Activated CD4-positive, alpha-beta memory T cell treated with anti-CD3 and anti-CD28 coated beads, Interleukin-2, amount 10 ng/mL, durations not matched to agents 7 days and 5 days (primary cell): ENCODE measurements at places on chromosomes 3 and 15.

GRCh38 chr15:27082526-27082925, 111.5 kb downstream of the GABRG3 start:
- DNase-seq = no peak

DNA sequence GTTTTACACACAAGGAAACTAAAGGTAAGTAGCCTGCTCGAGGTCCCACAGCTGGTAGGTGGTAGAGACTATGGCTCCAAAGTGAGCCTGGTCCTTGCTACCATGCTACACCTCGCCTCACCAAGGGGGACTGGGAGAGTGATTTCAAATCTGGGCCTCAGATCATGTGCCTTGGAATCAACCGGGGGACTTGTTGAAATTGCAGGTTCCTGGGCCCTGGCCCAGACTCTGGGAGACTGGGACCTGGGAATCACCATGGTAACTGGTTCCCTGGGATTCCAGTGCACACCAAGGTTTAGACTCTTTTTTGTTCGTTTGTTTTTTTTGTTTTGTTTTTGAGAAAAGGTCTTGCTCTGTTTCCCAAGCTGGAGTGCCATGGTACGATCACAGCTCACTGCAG, 21.1 kb downstream of the DNASE1L3 start:
- DNase-seq = no peak

DNA sequence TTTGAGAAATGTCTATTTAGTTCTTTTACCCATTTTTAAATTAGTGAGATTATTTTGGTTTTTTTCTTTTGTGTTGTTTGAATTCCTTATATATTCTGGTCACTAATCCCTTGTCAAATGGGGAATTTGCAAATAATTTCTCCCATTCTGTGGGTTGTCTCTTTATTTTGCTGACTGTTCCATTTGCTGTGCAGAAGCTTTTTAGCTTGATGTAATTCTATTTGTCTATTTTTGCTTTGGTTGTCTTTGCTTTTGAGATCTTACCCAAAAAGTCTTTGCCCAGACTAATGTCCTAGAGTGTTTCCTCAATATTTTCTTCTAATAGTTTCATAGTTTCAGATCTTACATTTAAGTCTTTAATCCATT, 472.9 kb downstream of the TBL1XR1 start:
- no peak for DNase-seq

GRCh38 chr3:161939918-161940620, 443.5 kb downstream of the OTOL1 start:
- DNase-seq = no peak

DNA sequence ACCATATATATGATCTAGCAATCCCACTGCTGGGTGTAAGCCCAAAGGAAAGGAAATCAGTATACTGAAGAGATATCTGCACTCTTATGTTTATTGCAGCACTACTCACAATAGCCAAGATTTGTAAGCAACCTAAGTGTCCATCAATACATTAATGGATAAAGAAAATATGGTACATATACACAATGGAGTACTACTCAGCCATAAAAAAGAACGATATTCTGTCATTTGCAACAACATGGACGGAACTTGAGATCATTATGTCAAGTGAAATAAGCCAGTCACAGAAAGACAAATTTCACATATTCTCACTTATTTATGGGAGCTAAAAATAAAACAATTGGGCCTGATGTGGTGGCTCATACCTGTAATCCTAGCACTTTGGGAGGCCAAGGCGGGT, 21.9 kb upstream of the ARNT2 start:
- DNase-seq = no peak
